ENCODE measurements at places on chromosomes 11 and 22. TPM values are rescaled to one million over a fixed set of nuclear protein-coding genes. Genes with fewer than 3 reads are reported as not detected.
A peak's percentile ranks its signal among the peaks of the same experiment; 100 is the strongest.

Gene OR8B12
- not detected for total RNA-seq

Gene TIMP3
- total RNA-seq, result 200 TPM

Gene MAJIN
- 14.4 TPM for total RNA-seq

Gene BBOX1
- not detected for total RNA-seq

Gene H19
- total RNA-seq, result 224 TPM

Gene APOA5
- 0.24 TPM for total RNA-seq

Gene CCDC134
- 12.8 TPM for total RNA-seq

Gene CCDC87
- total RNA-seq, result 26.3 TPM

Gene CASP5
- not detected for total RNA-seq

Gene BIK
- total RNA-seq, result 9.6 TPM

Gene APOL1
- 9.4 TPM for total RNA-seq

Gene CLDN25
- not detected for total RNA-seq

GRCh38 chr11:2463766-2464277, 19.0 kb downstream of the KCNQ1 start:
- H3K36me3 ChIP-seq, result no peaks in the 10 kb centered on the region
- H3K27ac ChIP-seq, result no peak overlapping the region
- no peaks in the 10 kb centered on the region for H3K27me3 ChIP-seq
- no peak for DNase-seq

- no peak overlapping the region for H3K4me3 ChIP-seq
- H3K27ac ChIP-seq, result no peak overlapping the region
- no peaks in the 10 kb centered on the region for H3K36me3 ChIP-seq
- DNase-seq, result no peak
- no peaks in the 10 kb centered on the region for H3K27me3 ChIP-seq
These were observed 31.8 kb downstream of the TPBGL start for GRCh38 chr11:75272391-75272790.

GRCh38 chr22:40908895-40909294, 42.3 kb upstream of the RBX1 start:
- H3K36me3 ChIP-seq, result no peaks in the 10 kb centered on the region
- no peaks in the 10 kb centered on the region for H3K27me3 ChIP-seq
- no peak overlapping the region for H3K27ac ChIP-seq
- no peak for DNase-seq
- no peaks in the 10 kb centered on the region for H3K4me1 ChIP-seq
- no peak overlapping the region for H3K4me3 ChIP-seq

GRCh38 chr11:88402784-88403183, 65.2 kb upstream of the CTSC start:
- no peak overlapping the region for H3K27ac ChIP-seq
- no peaks in the 10 kb centered on the region for H3K27me3 ChIP-seq
- DNase-seq, result no peak
- H3K4me3 ChIP-seq, result no peak overlapping the region
- H3K4me1 ChIP-seq, result no peaks in the 10 kb centered on the region

DNA sequence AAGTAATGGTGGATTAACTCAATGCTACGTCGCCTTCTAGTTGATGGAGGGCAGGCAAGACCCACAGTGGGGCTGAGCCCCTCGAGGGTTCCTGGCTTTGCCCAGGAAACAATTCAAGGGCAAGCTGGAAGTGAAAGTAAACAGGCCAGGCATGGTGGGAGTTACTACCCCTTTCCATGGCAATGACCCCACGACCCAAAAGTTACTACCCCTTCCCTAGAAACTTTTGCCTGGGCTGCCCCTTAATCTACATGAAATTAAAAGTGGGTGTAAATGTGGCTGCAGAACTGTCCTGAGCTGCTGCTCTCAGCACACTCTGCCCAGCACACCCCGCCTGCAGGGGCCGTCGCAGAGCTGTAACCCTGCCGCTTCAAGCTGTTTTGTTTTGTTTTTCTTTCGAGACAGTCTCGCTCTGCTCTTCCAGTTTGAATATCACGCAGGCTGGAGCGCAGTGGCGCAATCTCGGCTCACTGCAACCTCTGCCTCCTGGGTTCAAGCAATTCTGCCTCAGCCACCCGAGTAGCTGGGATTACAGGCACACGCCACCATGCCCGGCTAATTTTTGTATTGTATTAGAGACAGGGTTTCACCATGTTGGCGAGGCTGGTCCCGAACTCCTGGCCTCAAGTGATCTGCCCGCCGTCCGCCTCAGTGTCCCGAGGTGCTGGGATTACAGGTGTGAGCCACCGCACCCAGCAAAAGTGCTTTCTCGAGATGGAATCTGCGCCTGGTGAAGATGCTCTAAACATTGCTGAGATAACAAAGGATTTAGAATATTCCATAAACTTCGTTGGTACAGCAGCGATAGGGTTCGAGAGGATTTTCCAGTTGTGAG, 5.9 kb upstream of the RNH1 start:
- H3K27me3 ChIP-seq, result no peaks in the 10 kb centered on the region
- peaks cover 2% of the 10 kb centered on the region for H3K4me1 ChIP-seq
- H3K4me3 ChIP-seq, result no peak overlapping the region
- H3K36me3 ChIP-seq, result no peaks in the 10 kb centered on the region
- DNase-seq, result no peak

DNA sequence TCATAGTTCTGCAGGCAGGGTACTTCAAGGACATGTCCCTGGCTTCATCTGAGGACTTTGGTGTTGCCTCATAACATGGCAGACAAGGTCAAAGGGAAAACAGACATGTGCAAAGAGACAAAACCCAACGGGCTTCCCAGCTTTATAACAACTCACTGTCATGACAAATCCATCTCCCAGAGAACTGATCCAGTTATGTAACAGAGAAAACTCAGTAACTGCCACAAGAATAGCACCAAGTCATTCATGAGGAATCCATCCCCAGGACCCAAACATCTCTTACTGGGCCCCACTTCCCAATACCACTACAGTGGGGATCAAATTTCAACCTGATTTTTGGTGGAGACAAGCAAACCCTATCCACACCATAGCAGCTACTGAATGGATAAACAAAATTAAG, 13.0 kb downstream of the OR52N4 start:
- H3K4me3 ChIP-seq, result no peak overlapping the region
- H3K27me3 ChIP-seq, result no peaks in the 10 kb centered on the region
- H3K27ac ChIP-seq, result no peak overlapping the region
- no peaks in the 10 kb centered on the region for H3K4me1 ChIP-seq

- H3K4me1 ChIP-seq, result no peaks in the 10 kb centered on the region
- DNase-seq, result no peak
- H3K27me3 ChIP-seq, result no peaks in the 10 kb centered on the region
- no peak overlapping the region for H3K27ac ChIP-seq
- no peaks in the 10 kb centered on the region for H3K36me3 ChIP-seq
These were observed 302.1 kb downstream of the CADM1 start for GRCh38 chr11:115202074-115202473.

DNA sequence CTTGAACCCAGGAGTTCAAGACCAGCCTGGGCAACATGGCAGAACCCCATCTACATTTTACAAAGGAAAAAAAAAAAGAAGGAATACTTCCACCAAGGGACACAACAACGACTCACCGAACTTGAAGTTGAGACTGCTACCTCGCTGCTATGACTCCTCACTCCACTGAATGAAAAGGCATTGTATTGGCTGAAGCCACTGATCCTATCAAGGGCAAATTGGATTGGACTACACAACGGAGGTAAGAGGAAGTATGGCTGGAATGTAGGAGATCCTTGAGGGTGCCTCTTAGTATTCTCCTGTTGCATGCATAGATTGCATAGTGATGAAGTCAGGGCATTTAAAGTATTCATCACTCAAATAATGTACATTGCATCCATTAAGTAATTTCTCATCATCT, 97.9 kb downstream of the CWF19L2 start:
- no peak for DNase-seq
- H3K27me3 ChIP-seq, result no peaks in the 10 kb centered on the region
- no peaks in the 10 kb centered on the region for H3K36me3 ChIP-seq
- no peak overlapping the region for H3K27ac ChIP-seq

DNA sequence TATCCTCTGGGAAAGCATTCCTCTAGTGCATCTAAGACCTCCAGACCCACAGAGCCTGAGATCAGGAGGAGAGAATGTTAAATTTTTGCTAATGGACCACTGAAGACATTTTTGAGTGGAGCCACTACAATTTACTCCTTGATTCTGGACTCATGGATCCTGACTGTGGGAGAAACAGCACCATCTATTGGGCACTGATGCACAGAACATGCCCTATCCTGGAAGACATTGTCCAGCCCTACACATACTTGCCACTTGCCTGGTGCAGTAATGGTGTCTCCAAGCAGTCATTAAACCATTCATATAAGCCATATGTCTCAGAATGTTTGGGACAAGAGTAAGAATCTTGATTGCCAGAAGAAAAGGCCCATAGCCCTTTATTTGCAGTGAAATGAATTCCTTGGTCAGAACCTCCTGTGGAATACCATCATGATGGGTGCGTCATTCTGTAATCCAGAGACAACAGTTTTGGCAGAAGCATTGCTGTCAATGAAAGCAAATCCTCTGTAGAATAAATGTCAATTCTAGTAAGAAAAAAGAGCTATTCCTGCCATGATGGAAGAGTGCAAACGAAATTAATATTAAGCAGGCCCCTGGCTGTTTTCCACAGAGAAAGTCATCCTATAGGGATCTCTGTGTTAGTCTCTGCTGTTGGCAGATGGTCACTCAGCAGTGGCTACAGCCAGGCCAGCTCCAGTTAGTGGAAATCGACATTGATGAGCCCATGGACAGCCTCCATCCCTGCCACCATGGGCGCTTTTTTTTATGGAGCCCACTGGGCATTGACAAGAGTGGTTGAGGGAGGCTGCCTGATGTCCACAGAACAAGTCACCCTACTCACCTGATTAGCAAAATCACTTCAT, 43.5 kb downstream of the GGTLC2 start:
- peak; percentile 78 for DNase-seq
- H3K36me3 ChIP-seq, result no peaks in the 10 kb centered on the region
- no peaks in the 10 kb centered on the region for H3K4me1 ChIP-seq

DNA sequence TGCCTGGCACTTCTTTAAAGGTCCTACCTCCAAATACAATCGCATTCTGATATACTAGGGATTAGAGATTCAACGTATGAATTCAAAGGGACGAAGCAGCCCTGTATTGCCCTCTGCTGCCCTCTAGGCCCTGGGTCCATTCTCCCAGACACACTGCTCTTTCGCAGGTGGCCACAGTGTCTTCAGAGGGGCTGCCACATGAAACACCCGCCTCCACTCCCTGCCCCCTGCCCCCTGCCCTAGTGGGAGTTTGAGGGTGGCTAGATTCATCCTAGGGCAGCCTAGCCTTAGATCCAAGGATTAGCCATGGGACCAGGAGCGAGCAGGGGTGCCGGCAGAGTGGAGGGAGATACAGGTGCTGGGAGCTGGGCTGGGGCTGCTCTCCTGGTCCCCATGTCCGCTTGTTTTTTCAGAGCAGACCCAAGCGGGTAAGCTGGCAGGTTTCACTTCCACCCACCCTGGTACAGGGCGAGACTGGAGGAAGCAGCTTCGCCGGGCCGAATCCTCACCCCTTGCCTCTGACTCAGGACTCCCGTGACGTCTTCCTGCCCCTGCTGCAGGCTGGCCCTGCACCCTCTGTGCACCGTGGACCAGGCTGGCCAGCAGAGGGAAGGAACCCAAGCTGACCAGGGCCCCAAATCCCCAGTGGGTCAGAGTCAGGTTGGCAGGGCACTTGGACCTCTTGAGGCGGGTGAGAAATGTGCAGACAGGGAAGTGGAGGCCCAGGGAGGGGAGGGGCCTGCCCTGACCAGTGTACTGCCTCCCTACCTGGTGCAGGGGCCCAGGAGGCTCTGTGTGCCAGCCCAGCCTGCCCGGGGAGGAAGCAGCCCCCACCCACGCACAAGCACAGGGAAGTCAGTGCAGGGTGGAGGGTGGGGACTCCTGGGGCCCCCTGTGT, 28.4 kb upstream of the HMOX1 start:
- no peak overlapping the region for H3K27ac ChIP-seq
- H3K36me3 ChIP-seq, result no peaks in the 10 kb centered on the region
- H3K4me1 ChIP-seq, result peaks cover 6% of the 10 kb centered on the region
- no peak overlapping the region for H3K4me3 ChIP-seq

GRCh38 chr11:83785942-83786341, 499.8 kb upstream of the CCDC90B start:
- H3K27ac ChIP-seq, result no peak overlapping the region
- H3K4me1 ChIP-seq, result no peaks in the 10 kb centered on the region
- DNase-seq, result no peak
- H3K27me3 ChIP-seq, result no peaks in the 10 kb centered on the region
- H3K36me3 ChIP-seq, result no peaks in the 10 kb centered on the region

- H3K36me3 ChIP-seq, result no peaks in the 10 kb centered on the region
- H3K4me1 ChIP-seq, result no peaks in the 10 kb centered on the region
- H3K27me3 ChIP-seq, result no peaks in the 10 kb centered on the region
- no peak overlapping the region for H3K27ac ChIP-seq
- H3K4me3 ChIP-seq, result no peak overlapping the region
- DNase-seq, result no peak
These were observed 24.7 kb downstream of the IGLL5 start for GRCh38 chr22:22912135-22912987.

- no peaks in the 10 kb centered on the region for H3K4me1 ChIP-seq
- no peak overlapping the region for H3K27ac ChIP-seq
- no peak overlapping the region for H3K4me3 ChIP-seq
- no peak for DNase-seq
- no peaks in the 10 kb centered on the region for H3K36me3 ChIP-seq
- no peaks in the 10 kb centered on the region for H3K27me3 ChIP-seq
These were observed 1735.0 kb downstream of the LRRC4C start for GRCh38 chr11:39724404-39724803.

GRCh38 chr11:45518141-45518832, 147.1 kb downstream of the CHST1 start:
- no peaks in the 10 kb centered on the region for H3K27me3 ChIP-seq
- DNase-seq, result peak; percentile 67
- no peaks in the 10 kb centered on the region for H3K4me1 ChIP-seq

- no peak overlapping the region for H3K4me3 ChIP-seq
- H3K27ac ChIP-seq, result no peak overlapping the region
- DNase-seq, result no peak
- no peaks in the 10 kb centered on the region for H3K4me1 ChIP-seq
These were observed 24.5 kb downstream of the MMP20 start for GRCh38 chr11:102600666-102601065.

DNA sequence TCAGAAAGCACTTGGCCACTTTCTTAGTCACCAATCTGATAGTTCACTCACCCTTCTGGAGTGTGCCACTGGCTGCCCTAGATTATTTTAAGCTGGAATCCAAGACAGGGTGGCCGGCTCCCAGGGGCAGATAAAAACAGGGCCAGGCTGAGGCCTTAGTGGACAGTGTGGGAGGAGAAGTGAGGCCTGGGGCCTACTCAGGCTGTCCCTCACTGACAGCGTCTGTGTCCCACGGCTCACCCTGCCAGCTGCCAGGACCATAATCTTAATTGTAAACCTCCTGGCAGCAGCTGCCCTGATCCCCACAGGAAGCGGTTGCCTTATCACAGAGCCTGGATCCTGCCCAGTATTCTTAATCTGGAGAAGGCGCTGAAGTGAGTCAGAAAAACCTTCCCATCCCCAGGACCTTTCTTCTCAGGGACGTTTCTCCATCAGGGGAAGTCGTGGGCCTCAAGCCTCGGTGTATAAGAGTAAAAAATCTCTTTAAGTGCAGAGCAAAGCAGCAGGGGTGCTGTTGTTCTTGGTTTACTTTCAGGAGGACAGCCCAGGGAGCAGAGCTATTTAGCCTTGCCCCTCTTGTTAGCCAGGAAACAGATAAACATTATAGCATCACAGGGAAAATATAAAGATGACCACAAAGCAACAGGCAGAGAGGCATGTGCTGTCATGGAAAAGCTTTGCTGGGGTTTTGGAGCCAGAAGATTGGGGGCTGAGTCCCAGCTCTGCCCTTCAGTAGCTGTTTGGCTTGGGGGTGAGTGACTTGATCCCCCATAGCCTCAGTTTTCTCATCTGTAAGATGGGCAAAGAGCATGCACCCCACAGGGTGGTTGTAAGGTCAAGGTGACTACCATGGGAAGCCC, 39.6 kb downstream of the TSPAN18 start:
- DNase-seq, result peak; percentile 41
- no peaks in the 10 kb centered on the region for H3K27me3 ChIP-seq
- H3K4me3 ChIP-seq, result no peak overlapping the region
